Activated CD4-positive, alpha-beta T cell treated with anti-CD3 and anti-CD28 coated beads, Interleukin-2, Interleukin-6, amounts not matched to agents 100 ng/mL and 50 ng/mL, durations not matched to agents 16 hours and 8 hours (primary cell): ENCODE measurements at places on chromosomes 4 and X.
A peak's percentile ranks its signal among the peaks of the same experiment; 100 is the strongest.

- no peak for DNase-seq
These were observed 143.9 kb downstream of the BCOR start for GRCh38 chrX:39953879-39954278.

DNA sequence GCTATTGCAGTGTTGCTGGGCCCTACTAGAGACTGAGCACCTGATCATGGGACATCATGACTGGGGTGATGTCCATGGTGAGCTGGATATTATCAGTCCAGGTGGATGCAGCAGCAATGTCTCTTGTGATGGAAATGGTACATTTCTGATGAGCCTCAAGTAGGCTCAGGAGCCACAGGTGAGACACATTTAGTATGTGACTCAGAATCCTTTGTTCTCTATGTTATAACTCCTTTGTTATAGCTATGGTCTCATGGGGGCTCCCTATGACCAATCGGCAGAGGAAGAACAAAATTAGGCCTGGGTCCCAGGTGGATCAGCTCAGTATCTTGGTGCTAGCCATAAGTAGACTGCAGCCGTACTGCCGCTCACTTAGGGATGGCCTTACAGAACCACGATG is 107.9 kb upstream of the FAT1 start:
- DNase-seq = no peak

GRCh38 chr4:76801621-76802235 is 96.2 kb downstream of the SOWAHB start:
- DNase-seq = no peak

DNA sequence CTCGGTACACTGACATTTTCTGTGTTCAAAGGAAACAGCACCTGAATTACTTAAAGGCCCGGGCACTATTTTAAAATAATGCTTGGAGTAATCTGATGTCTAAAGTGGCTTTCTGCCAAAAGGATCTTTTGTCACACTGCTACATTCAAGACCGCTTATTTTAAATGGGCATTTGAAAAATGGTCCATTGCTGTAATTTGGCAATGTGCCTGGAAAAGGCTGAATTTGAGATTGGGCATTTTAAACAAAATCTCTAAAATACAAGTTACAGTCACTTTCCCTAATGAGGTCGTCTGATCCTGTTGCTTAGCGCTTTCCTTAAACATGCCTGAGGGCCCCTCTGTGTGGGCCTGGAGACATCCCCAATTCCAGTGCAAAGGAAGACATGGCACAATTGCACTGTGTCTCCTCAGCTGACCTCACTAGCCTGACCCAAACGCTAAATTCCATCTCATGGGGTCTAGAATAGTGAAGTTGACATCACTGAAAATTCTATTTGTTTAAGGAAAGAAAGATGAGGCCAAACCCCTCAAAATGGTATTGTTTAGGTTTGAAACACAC is 214.2 kb downstream of the GPC3 start:
- no peak for DNase-seq

- no peak for DNase-seq
These were observed 326.3 kb downstream of the ARHGAP10 start for GRCh38 chr4:148057984-148058859.

DNA sequence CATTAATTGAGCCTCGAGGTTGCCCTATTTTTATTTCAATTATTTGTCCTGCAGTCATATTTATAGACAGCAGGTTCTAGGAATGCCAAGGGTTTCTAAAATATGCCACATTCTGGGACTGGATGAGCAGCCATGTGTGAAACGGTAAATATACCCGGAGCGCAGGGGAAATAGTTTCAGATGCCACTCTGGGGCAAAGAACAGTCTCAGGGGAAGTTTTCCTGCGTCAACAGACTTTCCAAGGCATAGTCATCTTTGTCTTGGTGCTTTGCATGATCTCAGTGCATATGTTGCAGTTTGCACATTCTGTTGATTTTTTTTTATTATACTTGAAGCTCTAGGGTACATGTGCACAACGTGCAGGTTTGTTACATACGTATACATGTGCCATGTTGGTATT is 71.0 kb downstream of the GPAT3 start:
- no peak for DNase-seq

GRCh38 chrX:30762755-30763154 is 109.5 kb downstream of the GK start:
- peak; percentile 33 for DNase-seq

DNA sequence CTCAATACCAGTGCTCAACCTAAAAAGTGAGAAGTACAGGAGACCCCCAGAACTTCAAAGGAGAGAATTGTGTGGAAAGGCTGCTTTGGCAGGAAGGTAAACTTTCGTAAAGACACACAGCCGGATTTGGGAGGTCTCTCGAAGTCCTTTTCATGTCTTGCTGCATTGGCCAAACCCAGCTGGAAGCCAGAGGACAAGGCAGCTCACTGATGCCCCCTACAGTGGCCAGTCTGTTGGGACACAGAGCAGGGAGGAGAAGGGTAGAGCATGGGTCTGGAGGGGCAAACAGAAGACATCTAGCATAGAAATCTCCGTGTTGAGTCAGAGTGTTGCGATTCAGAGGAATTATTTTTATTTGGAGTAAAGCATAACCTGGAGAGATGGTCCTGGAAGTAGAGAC is 198.9 kb downstream of the ANK2 start:
- no peak for DNase-seq

DNA sequence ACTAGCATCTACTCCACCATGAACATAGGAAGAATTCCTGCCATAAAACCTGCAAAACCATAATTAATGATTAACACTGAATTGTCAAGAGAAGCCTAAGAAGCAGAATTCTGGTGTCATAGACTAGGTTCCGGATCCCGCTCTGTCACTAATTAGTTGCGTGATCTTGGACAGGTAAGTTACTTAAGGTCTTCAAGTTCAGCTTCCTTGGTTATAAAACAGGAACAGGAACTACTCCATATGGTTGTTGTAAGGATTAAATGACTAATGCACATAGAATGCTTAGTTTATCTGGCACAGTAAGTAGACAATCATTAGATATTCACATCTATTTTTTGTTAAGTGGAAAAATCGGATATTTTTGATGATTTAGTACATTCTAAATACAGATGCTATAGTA is 14.3 kb downstream of the G3BP2 start:
- DNase-seq = no peak

GRCh38 chrX:34764852-34765361 is 107.8 kb upstream of the TMEM47 start:
- no peak for DNase-seq

GRCh38 chr4:69714086-69714485 is 46.3 kb downstream of the SULT1B1 start:
- DNase-seq = no peak

- no peak for DNase-seq
These were observed 40.8 kb upstream of the CLDN24 start for GRCh38 chr4:183362916-183363542.

GRCh38 chr4:149493492-149493891 is 322.2 kb downstream of the IQCM start:
- no peak for DNase-seq

- no peak for DNase-seq
These were observed 9.3 kb downstream of the ZXDA start for GRCh38 chrX:57900975-57901374.

DNA sequence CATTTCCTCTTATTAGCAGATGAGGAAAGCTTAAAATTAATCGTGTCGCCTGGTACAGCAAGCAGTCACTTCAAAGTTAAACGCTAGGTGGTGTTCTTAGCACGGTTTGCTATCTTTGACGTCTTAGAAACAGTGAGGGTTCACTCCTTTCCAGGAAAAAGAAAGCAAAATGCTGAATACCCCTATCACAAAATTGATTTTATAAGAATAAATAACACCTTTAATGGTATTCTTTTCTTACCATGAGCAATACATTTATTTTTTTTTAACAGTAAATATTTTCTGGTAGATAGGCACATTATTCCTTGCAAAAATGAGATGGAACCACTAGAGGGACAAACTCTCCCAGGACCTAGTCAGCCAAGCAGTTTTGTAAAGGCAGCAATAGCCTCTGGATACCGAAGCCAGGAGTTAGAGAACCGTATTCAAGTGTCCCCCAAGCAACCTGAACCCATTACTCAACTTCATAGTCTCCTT is 153.9 kb downstream of the KDR start:
- DNase-seq = peak; percentile 34

GRCh38 chrX:146581981-146582712 is 227.4 kb upstream of the CXorf51B start:
- no peak for DNase-seq

GRCh38 chr4:161343569-161343950 is 820.2 kb downstream of the FSTL5 start:
- no peak for DNase-seq

GRCh38 chr4:149353241-149353640 is 462.4 kb downstream of the IQCM start:
- no peak for DNase-seq

- DNase-seq = no peak
These were observed 277.6 kb upstream of the NWD2 start for GRCh38 chr4:36966756-36967460.

DNA sequence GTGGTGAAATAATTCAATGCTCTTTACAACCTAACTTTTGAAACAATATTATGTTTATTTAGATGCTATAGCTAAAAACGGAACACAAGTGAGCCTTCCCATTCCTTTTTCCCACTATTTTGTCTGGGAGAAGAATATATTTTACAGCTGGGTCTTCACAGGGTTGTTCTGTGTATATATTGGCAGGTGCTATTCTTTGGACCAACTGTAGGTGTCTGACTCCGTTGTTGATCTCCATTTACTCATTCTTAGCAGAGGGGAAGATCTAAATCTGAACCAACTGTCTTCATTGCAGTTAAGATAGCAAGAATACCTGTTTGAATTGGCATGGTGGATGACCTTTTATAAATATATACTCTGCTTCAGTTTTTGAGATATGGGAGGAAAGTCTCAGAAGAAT is 257.4 kb downstream of the CFAP299 start:
- no peak for DNase-seq

DNA sequence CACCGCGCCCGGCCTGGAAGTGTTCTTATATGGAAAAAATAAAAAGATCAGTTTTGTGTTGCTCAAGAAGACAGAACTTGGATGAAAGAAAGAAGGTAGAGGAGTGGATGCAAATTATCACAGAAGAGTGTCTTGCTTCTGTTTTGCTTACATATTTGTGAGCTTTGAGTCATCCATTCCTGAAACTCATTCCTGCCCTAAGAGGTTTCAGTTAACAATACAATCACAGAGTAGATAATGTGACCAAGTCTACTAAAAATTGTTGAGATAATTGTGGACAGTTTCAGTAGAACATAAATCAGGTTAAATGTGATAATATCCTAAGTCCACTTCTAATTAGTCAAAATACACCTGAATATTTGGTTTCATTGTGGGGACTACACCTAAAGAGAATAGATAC is 26.4 kb upstream of the LRCH2 start:
- DNase-seq = no peak

- no peak for DNase-seq
These were observed 118.5 kb upstream of the PABPC4L start for GRCh38 chr4:134320048-134320447.

GRCh38 chrX:103215425-103215991 is 600 bp downstream of the BEX4 start:
- peak; percentile 2 for DNase-seq

GRCh38 chrX:24034485-24034884 is 7.5 kb upstream of the KLHL15 start:
- DNase-seq = no peak

DNA sequence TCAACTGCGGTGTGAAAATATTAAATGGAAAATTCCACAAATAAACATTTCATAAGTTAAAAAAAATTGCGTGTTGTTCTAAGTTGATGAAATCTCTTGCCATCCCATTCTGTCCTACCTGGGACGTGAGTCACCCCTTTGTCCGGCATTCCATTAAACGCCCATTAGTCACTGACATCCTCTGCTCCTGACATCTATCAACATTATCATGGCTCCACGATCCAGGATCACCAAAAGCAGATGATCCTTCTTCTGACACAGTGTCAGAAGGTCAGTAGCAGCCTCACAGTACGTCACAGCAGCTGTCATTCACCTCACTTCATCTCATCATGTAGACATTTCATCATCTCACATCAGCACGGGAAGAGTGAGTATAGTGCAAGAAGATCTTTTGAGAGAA is 125.7 kb downstream of the ZNF827 start:
- DNase-seq = no peak

GRCh38 chr4:76533314-76533713 is 98.3 kb downstream of the SHROOM3 start:
- DNase-seq = no peak

- DNase-seq = no peak
These were observed 274.5 kb downstream of the GPAT3 start for GRCh38 chr4:83810428-83810827.

- no peak for DNase-seq
These were observed 30.4 kb upstream of the HPGDS start for GRCh38 chr4:94372991-94373390.

- DNase-seq = no peak
These were observed 1.4 kb downstream of the ACOX3 start for GRCh38 chr4:8439168-8439567.

DNA sequence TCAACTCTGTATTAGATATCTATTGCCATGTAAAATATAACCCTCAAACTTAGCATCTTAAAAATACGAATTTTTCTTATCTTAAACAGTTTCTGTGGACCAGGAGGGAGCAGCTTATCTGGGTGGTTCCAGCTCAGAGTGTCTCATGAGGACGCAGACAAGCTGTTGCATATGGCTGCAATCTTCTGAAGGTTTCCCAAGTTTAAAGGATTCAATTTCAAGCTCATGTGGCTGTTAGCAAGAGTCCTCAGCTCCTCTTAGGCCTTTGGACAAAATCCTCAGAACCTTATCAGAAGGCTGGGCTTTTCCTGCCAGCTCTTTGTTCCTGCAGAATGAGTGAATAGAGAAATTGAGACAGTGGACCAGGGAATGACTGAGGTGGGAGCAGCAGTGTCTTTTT is 2.8 kb upstream of the CTSO start:
- DNase-seq = no peak

- DNase-seq = no peak
These were observed 28.5 kb downstream of the EMCN start for GRCh38 chr4:100489305-100489704.

- DNase-seq = peak; percentile 47
These were observed 5.5 kb upstream of the WFS1 start for GRCh38 chr4:6264225-6264540.

DNA sequence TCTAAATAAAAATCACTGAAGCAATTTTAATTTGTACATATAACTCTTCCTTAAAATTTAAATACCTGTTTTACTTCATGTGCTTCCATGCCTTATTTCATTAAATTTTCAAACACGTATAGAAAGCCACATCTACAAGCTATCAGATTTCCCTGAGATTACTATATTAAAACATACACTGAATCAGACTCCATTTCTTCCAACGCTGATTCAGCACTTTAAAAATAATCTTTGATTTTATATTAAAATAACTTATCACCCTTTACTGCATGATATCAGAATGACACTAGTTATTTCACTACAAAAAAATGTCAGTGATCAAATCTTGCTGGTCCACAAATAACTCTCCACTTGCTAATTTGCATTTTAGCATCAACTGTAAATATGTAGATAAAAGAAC is 550.8 kb downstream of the IL1RAPL1 start:
- DNase-seq = no peak

DNA sequence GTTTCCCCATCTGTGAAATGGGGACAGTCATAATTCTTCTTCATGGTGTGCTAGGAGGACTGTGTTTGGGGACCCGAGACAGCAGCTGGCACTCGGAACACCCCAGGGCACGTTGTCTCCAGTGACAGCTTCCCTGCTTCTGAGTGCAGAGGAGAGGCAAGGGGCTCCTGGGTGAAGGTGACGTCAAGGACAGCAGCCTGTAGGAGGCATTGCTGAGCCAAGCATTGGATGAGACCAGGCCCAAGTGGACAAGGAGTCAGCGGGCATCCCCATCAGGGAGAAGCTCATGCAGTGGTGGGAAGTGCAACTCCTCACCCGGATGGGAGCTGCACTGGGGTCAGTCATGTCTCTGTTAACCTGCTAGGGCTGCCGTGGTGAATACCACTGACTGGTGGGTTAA is 46.1 kb downstream of the EVC start:
- no peak for DNase-seq
